Brain (organoid and tissue), 16 donors: ENCODE measurements at places on chromosomes 2 and 18. TPM values are rescaled to one million over a fixed set of nuclear protein-coding genes. Genes with fewer than 3 reads are reported as not detected.

CRYGD gene
- polyA plus RNA-seq: not detected

INO80B gene
- 31.9 TPM for polyA plus RNA-seq

WNT6 gene
- polyA plus RNA-seq: 0.56 TPM

CYP27C1 gene
- not detected for polyA plus RNA-seq

MLPH gene
- polyA plus RNA-seq: 2.8 TPM

FHL2 gene
- 6.5 TPM for polyA plus RNA-seq

CFAP221 gene
- polyA plus RNA-seq: 1.1 TPM

GAD1 gene
- 17.2 TPM for polyA plus RNA-seq

OTX1 gene
- polyA plus RNA-seq: 1.0 TPM

OXER1 gene
- 0.24 TPM for polyA plus RNA-seq

NETO1 gene
- polyA plus RNA-seq: 2.6 TPM

NEDD4L gene
- polyA plus RNA-seq: 38.5 TPM
